ENCODE measurements at places on chromosomes 16 and 17.

GRCh38 chr17:14301279-14302090, 604 bp downstream of the HS3ST3B1 start:
- no peak for DNase-seq

- no peak for DNase-seq
These were observed 3.5 kb upstream of the B9D1 start for GRCh38 chr17:19365833-19366636.

GRCh38 chr17:17702449-17703139, 21.3 kb downstream of the RAI1 start:
- DNase-seq = no peak

DNA sequence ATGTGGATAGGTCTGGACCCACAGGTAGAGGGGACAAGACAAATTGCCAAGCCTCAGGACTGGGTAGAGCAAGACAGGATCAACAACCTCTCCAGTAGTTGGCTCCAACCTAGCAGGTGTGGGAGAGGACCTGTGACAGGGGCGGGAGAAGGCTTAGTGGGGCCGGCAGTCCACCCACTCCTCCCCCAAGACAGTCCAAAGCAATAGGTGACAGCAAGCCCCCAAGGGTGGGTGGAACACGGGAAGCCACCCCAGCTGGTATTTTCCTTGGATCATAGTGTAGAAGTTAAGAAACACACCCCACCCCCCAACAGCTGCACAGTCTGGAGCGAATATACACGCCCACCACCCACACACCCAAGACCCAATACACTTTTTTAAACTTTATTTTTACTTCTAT, 4.1 kb upstream of the STX4 start:
- no peak for DNase-seq

DNA sequence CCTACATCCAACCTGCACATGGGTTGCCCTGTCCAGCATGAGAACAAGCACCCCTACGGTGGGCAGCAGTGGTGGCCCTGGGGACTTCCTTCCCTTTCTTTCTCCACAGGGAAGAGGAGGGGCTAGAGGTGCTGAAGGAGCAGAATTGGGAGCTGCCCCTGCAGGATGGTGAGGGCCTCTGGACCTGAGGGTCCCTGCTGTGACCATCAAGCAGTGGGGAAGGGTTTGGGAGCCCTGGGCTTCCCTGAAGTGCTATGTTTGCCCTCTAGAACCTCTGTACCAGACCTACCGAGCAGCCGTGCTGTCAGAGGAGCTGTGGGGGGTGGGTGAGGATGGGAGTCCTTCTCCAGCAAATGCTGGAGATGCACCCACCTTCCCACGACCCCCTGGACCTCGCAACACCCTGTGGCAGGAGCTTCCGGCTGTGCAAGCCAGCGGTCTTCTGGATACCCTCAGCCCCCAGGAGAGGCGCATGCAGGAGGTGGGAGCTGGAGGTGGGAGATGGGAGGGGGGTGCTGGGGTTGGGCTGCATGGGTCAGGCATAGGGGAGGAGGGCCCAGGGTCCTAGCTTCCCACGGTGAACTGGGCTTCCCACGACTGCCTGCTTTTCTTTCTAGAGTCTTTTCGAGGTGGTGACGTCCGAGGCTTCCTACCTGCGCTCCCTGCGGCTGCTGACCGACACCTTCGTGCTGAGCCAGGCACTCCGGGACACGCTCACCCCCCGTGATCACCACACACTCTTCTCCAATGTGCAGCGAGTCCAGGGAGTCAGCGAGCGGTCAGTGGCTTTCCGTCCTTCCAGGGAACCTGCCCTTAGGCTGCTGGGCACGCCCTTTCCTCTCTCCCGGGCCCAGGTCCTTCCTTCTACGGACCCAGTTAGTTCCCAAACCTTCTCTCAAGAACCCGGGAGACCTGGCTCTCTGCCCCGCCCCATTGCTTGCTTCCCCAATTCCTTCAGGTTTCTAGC, 5.0 kb downstream of the ARHGEF15 start:
- no peak for DNase-seq

GRCh38 chr17:16352303-16352666, 984 bp downstream of the CENPV start:
- no peak for DNase-seq

Measured in foreskin melanocyte (primary cell).